ENCODE measurements at places on chromosomes 3 and 15.

DNA sequence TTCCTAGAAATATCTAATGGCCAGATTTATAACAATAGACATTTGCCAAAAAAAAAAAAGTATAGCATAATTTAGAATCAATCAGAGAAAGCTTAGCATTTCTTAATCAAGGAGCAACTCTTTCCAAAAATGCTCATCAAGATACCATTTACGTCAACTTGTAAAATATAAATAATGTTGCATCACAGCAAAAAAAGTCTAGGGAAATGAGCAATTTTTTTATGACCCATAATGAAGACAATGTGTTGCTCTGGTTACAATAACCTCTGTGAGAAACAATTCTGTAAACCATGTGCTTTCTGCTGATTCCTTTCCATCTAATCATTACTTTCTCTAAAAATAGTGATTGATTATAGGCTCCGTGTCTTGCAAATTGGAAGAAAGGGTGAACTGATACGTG lies 36.3 kb downstream of the KBTBD8 start:
- DNase-seq, result no peak

DNA sequence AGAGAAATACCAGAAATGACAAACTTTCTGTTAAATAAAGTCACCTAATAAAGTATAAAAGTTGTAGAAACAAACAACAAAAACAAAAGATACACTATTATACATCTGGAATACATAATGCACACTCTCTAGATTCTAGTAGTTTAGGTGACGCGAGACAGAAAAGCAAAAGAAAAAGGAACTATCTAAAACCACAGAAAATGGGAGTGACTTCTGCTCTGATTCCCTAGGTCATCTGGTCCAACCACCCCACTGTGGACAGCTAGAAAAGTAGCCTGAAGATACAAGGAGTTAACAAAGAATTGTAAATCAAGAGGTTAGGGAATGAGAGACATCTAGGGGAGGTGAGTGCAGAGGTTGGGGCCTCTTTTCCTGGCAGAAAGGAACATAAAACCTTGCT lies 39.1 kb downstream of the DHX36 start:
- no peak for DNase-seq

GRCh38 chr3:72663429-72663828 lies 184.8 kb downstream of the SHQ1 start:
- no peak for DNase-seq

DNA sequence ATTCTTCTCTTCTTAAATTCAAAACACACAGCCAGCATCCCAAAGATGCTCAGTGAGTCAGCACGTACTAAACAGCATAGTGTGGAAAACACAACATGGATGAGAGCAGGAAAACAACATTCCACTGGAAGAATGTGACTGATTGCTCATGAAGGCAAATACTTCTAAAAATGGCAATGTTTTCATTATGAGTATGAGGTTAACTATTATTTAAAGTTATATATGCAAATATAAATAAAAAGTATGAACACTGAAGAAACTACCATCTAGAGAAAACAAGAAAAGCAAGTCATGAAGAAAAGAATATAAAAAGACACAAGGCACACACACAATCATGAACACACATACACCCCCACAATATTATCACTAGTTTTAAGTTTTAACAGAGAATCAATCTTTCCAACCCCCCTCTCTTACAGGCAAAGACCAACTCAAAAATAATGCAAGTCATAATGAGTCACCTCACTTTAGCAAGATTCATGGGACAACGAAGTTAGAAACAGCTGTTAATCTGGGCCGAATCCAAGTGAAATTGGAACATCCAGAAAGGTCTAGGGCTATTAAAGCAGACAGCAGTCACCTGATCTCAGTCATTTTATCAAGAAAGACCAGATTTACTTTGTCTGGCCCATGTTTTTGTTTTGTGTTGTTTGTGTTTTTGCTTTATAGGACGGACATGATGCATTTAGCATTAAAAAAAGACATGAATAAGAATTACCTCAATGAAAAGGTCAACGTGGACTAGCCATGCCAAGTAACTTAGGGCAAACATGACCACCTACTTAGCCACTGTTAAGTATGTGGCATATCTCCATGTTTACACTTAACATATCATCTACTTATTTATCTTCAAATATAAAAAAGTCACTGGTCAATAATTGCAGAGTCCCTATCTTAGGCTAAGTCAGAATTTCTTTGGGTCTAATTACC lies 18.1 kb downstream of the GBE1 start:
- no peak for DNase-seq

DNA sequence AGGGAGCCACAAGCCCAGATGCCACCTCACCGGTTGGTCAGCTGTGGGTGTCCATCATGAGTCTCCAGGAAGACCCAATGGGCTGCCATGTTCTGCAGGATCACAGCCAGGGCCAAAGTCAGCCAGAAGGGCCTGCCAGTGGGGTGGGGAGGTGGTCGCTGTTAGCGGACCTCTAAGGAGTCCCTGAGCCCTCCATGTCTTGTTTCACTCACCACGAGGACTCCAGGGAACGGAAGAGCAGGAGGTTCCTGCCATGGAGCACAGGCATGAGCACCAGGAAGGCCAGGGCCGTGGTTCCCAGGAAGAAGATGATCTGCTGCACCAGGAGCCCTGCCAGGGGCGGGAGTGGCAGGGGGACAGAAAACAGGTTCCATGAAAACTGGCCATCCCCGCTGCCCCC lies 8.6 kb downstream of the ISLR start:
- DNase-seq, result no peak

DNA sequence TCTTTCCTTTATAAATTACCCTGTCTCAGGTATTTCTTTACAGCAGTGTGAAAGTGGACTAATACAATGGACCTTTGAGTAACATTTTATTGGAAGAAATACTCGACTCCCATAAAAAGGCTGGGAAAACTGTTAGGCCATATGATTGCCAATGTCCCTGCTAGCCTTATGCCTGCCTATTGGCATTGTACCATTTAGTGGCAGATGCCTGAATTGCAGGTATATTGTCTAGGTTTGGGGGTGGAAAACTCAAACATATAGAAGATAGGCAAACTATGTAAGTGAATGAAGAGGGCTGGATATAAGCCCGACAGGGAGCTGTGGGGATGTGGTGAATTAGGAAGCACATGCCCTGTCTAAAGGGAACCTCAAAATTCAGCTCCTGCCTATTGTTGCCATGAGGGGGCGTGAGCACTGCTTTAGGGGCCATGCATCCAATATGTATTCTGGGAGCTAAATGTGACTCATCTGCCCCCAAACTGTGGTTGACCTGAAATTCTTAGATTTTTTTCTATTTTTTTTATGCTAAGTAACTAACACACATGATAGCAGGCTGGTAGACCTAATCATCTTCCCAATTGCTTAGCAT lies 65.2 kb upstream of the TRA2B start:
- no peak for DNase-seq

GRCh38 chr3:120824613-120825012 lies 82.1 kb downstream of the GTF2E1 start:
- no peak for DNase-seq

GRCh38 chr3:54053211-54053610 lies 69.1 kb upstream of the CACNA2D3 start:
- no peak for DNase-seq

DNA sequence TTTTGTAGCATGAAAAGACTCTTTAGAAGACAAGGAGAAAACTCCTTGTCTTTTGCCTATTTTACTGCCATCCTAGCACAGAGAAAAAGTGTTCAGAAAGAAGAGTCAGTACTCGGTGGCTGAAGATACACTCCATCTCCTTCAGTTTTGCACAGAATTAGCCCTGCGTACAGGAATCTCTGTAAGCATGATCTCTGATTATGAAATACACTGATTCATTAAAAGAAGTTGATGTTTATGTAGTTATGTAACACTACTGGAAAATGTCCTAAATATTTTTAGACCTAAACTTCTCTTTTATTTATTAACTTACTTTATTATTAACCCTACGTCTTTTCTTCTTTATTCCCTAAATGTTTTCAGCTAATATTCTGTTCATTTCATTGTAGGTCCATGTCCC lies 138.4 kb downstream of the LEKR1 start:
- no peak for DNase-seq

- no peak for DNase-seq
These were observed 1.3 kb downstream of the P2RY1 start for GRCh38 chr3:152836269-152836668.

GRCh38 chr3:196652961-196653795 lies 13.7 kb downstream of the NRROS start:
- no peak for DNase-seq

- DNase-seq, result no peak
These were observed 274.0 kb upstream of the TGFBR2 start for GRCh38 chr3:30332196-30333021.
